ENCODE measurements at places on chromosomes 2 and 18.

- peak; percentile 49 for DNase-seq
Observed at GRCh38 chr2:61426267-61426897, 44.5 kb downstream of the USP34 start.

DNA sequence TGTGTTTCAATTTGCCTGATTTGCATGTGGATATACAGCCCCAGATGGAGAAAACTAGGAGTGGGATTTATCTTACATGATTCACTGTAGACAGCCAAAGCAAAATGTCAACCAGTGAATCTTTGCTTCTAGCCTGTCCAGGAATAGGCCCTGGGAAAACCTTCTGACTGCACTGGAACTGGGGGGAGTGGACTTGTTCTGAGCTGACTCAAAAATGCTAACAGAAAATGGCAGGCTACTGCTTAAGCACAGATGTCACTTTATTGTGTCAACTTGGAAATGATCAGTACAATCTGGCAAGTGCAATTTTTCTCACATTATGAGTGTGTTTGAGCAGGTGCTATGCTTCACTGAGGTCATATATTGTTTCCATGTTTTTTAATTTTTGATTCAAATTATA, 593.7 kb downstream of the NRXN1 start:
- DNase-seq: no peak

- no peak for DNase-seq
Observed at GRCh38 chr2:240932001-240932723, 26.0 kb downstream of the CROCC2 start.

DNA sequence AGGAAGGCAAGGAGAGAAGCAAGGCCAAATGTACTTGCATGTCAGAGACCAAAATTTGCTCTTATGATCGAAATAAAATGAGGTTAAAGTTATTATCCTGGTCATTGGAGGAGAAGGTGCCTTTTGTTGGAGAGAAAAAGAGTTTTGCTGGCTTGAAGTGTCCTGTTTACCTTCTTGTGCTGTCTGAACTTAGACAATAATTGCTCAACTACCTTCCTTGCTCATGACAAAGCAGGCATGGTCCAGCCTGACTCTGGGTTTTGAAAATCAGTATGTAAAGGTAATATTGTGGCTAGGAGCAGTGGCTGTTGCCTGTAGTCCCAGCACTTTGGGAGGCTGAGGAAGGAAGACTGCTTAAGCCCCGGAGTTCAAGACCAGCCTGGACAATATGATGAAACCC, 89.1 kb downstream of the MEIS1 start:
- no peak for DNase-seq

- DNase-seq: no peak
Observed at GRCh38 chr18:23619388-23619881, 33.1 kb upstream of the NPC1 start.

- DNase-seq: no peak
Observed at GRCh38 chr2:64869126-64869525, 120.1 kb upstream of the SLC1A4 start.

DNA sequence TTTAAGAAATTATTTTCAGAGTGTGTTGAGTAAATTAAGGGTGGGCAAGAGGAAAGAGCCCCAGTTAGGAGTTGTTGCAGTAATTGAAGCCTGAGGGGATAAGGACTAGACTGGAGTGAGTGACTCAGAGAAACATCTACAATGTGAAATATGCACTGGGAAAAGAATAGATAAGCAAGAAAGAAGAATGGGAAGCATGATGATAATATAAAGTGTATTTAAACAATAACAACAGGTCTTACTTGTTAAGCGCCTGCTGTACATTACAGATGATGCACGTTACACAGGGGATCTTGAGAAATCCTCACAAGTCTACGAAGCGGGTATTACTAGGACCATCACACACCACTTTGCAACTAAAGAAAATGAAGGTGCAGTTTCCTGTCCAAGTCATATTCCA, 73.6 kb upstream of the STK17B start:
- DNase-seq: no peak

DNA sequence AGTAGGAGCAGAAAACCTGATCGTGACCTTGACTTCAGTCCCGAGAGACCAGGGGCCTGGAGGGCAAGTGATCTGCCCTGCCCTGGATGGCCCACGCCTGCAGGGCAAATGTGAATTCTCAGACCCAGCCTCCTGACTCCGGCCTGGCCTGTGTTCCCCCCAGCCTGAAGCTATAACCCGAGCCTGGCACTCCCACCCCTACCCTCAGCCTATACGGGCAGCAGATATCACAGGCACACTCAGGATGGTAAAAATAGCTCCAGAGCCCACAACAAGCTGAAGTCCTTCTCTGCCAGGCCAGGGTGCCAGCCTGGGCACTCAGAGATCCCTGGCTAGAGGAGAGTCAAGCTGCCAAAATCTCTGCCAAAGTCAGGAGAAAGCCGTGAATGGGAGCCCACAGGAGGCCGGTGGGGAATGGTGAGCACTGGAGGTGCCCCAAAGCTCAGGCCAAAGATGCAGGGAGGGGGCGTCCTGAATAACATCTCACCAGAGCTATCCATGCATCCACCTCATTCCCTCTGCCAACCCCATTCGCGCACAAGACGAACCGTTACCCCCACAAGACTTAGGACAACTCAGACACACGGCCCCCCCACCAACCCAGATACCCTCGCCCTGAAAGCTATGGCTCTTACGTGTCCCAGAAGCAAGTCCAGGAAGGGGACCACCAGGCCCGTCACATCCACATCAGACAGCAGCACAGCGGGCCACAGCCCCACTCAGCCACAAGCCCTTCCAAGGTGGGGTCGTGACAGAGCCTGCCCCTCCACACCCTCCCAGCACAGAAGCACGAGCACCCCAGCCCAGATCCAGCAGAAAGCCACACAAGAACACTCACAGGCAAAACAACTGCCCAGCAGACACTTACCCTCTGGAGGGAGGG, 144.9 kb downstream of the TNS1 start:
- DNase-seq: no peak

Data from stimulated activated CD4-positive, alpha-beta T cell treated with anti-CD3 and anti-CD28 coated beads, TNF-alpha, amount 100 ng/mL, for 4 hours (primary cell).